ENCODE measurements at places on chromosomes 4 and X.

- DNase-seq: peak; percentile 38
Measured at GRCh38 chr4:139619644-139620043, 46.0 kb upstream of the MGST2 start.

DNA sequence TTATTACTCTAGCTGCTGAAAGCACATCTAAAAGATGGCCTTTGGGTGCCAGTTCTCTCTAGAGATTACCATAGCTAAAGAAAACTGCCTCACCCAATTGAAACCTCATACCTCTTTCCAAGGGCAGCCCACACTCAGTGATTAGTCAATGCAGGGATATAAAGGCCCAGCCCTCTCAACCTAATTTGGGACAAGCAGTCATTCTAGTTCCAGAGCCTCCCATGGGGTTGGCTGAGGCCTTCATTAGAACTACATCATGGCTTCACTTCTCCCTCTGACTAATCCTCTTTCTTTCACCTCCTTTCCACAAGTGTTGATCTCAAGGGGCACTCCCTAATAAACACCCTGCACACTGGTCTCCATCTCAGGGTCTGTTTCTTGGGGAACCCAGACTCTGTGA lies 38.5 kb upstream of the C1GALT1C1 start:
- no peak for DNase-seq

GRCh38 chrX:15221321-15221720 lies 48.6 kb downstream of the ASB9 start:
- DNase-seq: no peak

- DNase-seq: peak; percentile 85
Measured at GRCh38 chr4:71713611-71714203, 70.2 kb downstream of the GC start.

DNA sequence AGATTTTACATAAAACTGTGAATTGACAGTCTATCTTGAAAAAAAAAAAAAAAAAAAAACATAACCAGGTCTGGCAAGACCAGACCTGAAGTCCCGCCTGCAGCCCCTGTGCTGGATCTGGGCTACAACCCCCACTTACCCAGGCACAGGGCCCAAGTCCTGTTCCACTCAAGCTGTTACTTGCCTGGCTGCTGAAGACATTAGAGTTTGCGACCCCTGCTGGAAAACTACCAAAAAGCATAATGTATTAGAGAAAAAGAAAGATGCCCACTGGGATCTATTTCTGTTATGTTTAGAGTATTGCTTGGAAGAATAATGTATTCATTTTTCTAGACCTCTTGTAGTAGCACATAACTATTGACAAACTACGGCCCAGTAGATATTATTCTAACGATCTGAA lies 4.7 kb downstream of the HS3ST1 start:
- peak; percentile 30 for DNase-seq

GRCh38 chr4:64824591-64824990 lies 415.3 kb upstream of the TECRL start:
- no peak for DNase-seq

DNA sequence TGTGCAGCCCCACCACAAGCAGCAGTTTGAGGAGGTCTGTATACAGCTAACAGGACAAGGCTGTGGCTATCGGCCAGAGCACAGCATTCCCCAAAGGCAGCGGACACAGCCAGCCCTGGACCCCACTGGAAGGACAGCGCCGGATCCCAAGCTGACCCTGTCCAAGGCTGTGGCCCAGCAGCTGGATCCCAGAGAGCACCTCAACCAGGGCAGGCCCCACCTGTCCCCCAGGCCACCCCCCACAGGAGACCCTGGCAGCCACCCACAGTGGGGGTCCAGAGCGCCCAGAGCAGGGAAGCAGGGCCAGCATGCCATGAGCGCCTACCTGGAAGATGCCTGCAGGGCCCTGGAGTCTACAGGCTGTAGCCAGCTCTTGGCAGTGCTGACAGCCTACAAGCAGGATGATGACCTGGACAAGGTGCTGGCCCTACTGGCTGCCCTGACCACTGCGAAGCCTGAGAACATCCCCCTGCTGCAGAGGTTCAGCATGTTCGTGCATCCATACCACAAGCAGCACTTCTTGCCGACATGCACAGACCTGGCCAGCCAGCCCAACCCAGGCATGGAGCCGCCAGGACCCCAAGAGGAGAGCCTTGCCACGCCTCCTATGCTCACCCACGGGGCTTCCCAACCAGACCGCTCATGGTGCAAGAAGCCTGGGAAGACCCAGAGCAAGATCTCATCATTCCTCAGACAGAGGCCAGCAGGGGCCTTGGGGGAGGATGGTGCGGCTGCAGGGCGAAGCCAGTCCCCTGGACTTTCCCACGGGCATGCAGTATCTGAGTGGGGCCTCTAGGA lies 62.0 kb downstream of the ALPK1 start:
- DNase-seq: no peak

DNA sequence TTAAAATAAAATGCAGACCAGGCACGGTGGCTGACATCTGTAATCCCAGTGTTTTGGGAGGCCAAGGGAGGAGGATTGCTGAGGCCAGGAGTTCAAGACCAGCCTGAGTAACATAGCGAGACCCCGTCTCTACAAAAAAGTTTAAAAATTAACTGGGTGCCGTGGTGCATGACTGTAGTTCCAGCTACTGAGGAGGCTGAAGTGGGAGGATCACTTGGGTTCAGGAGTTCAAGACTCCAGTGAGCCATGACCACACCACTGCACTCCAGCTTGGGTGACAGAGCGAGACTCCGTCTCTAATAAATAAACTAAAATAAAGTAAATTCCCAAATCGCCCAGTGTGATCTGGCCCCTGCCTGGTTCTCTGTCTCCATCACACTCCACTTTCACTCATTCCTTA lies 43.7 kb downstream of the TENM3 start:
- no peak for DNase-seq

- no peak for DNase-seq
Measured at GRCh38 chrX:16310326-16310725, 143.0 kb downstream of the MAGEB17 start.

DNA sequence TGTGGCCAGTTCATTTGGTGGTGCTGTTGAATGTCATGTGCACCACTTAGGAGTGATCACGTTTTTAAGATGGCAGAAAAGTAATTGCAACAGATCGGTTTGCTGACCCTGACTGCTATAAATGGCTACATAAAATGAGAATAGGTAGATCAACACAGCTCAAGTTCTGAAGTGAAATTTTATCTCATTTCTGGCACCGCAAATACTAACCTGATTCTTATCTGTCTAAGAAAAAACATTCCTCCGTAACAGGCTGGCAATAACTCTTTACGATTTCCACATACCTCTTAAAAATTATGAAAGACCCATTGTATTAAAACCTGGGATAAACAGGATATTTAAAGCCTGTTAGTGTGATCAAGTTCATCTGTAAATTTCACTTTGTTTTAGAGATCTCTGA lies 387.5 kb downstream of the PDGFC start:
- peak; percentile 32 for DNase-seq

- DNase-seq: no peak
Measured at GRCh38 chrX:152537373-152537772, 86.3 kb upstream of the GABRA3 start.

DNA sequence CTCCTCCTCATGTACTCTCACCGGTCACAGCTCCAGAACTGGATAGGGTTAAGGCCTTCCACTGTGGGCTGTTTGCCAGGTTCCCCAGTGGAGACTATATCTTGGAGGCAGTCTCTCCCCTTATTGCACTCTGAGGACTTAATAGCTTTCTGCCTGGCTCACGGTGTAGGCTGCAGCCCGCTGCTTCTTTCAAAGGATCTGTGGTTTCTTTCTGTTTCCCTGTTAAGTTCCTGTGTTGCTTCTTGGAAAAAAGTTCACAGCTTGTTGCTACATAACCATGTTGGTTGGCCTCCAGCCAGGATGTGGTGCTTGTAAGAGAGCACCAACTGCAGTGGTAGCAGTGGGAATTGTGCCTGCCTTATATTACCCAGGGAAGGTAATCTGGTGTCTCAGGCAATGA lies 24.9 kb upstream of the ZDHHC15 start:
- no peak for DNase-seq

GRCh38 chr4:74314944-74315343 lies 6.7 kb downstream of the EPGN start:
- DNase-seq: no peak

- DNase-seq: no peak
Measured at GRCh38 chr4:72591547-72592454, 22.8 kb upstream of the ADAMTS3 start.

- DNase-seq: no peak
Measured at GRCh38 chrX:119758731-119759247, 401 bp downstream of the SOWAHD start.

DNA sequence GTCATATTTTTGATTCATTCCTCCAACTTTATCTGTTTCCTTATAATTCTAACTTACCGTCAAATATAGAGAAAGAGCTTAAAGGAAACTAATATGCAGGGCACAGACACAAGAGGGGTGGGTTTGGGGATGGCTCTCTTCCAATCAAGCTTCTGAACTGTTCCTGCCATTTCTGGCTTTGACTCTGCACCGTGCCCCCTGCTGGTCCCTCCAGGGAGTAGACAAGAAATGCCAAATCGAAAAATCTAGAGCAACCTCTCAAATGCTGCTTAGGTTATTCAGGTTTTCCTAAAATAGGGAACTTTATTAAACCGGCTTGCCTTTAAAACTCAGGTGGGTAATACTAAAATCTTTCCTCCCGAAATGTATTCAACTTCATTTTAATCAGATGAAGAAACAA lies 39.8 kb upstream of the VCX3A start:
- no peak for DNase-seq

DNA sequence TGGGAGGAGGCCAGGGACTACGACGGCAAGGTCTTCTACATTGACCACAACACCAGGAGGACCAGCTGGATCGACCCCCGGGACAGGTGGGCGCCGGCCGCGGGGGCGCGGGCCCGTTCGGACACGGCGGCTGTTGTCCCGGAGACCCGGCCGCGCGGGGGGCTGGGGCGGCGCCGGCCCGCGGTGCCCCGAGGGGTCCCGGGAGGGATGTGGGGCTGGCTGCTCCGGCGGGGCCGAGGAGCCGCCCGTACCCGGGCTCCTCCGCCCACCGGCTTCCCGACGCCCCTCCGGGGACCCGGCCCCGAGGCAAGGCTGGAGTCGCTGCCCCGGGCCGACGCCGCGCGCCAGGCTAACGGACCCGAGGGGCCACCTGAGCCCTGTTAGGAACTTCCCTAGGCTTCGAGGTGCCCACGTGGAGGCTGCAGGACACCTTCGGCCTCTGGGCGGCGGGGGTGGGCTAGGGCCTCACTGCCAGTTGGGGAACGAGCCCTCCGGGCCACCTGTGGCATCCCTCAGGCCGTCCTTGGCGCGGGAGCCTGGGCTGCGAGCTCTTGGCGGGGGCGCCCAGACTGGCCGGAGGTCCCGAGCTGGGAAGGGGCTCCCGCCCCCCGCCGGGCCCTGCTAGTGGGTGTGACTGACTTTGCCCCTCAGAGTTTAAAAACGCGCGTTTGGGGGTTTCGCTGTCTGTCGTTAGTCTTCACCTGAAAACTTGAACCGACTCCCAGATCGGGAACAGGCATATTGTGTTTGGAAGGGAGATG lies 660 bp downstream of the WWC2 start:
- DNase-seq: no peak

DNA sequence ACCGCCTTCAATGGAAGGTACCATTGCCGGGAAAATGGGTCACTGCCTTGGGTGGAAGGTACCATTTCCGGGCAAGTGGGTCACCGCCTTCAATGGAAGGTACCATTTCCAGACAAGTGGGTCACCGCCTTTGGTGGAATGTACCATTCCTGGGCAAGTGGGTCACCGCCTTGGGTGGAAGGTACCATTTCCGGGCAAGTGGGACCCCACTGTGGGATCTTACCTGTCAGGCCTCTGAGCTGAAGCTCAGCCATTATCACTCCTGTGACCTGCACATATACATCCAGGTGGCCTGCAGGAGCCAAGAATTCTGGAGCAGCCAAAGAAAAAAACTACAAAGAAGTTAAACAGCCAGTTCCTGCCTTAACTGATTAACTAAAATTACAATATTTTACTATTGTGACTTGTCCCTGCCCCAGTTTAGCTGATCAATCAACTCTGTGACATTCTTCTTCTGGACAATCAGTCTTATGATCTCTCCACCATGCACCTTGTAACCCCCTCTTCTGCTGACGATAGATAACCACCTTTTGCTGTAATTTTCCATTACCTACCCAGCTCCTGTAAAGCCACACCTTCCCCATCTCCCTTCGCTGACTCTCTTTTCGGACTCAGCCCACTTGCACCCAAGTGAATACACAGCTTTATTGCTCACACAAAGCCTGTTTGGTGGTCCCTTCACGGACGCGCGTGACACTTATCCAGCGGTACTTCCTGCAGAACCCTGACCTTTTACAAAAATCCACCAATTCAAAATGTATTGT lies 313.2 kb downstream of the DHRSX start:
- DNase-seq: no peak

- DNase-seq: peak; percentile 55
Measured at GRCh38 chr4:80948141-80948540, 82.4 kb upstream of the BMP3 start.

DNA sequence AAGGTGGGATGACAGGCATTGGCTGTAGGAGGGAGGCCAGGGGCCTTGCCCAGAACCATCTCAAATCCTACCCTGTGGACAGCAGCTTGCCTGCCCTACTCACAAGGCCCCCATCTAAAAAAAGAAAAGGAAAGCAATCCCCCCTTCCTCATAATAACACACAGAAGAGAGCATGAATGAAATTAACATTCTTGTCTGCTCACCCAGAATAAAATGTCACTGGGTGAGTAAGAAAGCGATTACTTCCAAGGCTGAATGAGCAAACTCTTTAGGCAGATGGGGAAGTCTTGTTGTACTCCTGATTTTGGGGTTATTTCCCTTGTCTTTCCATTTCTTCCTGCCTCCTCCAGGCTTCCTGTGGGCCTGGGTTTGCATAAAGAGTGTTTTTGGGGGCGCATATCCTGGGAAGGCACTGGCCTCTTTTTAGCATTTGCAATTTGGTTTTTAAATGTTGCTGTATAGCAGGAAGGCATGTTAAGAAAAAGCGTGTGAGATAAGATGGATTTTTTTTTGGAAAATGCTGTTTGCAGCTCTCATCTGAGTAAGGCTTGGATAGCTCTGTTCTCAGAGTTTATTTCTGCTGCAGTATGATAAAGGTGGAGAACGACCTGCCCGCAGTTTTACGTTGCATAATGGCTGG lies 248.3 kb upstream of the GATB start:
- DNase-seq: no peak

DNA sequence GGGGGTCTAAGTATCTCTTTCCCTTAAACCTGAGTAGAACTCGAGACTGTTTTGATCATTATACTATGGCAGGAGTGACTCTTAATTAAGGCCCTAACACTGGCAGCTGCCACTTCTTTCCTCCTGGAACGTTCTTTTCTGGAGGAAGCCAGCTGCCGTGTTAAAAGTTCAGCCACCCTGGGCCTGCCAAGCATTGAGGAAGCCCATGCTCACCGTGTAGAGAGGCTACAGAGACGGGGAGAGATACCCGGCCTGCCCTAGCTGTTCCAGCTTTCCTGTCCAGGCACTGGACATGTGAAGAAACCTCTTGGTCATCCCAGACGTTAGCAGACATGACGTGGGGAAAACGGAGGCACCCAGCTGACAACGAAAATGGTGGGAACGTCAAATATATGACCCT lies 274.1 kb downstream of the ARHGAP10 start:
- DNase-seq: no peak

GRCh38 chr4:143337600-143338287 lies 1.1 kb downstream of the GAB1 start:
- peak; percentile 70 for DNase-seq

- DNase-seq: no peak
Measured at GRCh38 chr4:138542191-138542776, 300.1 kb upstream of the SLC7A11 start.

All from fibroblast of the aortic adventitia (primary cell).